ENCODE measurements at places on chromosomes 7 and 10.

GRCh38 chr10:8437896-8438295 lies 383.4 kb downstream of the GATA3 start:
- no peak for DNase-seq

GRCh38 chr7:151101621-151102396 lies 15.5 kb downstream of the AGAP3 start:
- DNase-seq: no peak

DNA sequence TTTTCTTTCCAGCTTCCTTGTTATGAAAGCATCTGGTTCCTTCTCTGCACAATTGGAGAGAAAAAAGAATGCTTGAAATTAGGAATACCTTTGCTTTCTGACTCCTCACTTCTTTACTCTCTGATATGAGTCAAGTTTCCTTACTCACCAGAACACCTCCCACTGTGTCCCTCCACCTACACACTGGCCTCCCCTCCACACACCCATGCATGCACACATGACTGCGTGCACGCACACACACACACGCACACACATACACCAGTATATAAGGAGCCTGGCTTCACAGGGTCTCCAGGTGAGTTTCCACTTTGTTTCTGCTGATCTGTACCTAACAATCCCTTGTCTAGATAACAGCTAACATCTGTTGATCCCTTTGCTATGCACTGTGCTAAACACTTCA lies 11.4 kb upstream of the PTER start:
- DNase-seq: no peak

DNA sequence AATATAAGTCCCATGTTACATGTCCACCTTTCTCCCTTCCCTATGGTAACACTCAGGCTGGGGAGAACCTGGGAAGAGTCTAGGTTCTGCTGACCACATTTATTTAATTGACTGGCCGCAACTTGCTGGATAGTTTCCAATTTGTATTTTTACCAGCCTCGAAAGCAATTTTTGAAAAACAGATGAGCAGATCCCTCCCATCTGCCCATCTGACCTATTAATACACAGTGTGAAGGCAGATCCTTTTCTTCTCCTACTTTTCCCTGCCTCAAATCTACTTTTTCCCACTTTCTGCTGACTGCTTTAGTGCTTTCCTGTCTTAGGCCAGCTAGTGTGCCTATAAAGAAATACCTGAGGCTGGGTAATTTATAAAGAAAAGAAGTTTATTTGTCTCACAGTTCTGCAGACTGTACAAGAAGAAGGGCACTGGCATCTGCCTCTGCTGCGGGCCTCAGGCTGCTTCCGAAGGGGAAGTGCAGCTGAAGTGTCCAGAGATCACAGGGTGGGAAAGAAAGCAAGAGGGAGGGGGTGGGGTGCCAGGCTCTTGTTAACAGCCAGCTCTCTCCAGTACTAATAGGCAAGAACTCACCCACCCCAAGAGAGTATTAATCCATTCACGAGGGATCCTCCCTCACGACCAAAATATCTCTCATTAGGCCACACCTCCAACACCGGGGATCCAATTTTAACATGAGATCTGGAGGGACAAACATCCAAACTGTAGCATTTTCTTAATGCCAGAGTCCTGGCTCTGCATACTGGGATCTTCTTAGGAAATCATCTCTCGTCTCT lies 336.0 kb upstream of the IGFBP3 start:
- DNase-seq: no peak

GRCh38 chr7:94206295-94206694 lies 188.4 kb upstream of the COL1A2 start:
- no peak for DNase-seq

DNA sequence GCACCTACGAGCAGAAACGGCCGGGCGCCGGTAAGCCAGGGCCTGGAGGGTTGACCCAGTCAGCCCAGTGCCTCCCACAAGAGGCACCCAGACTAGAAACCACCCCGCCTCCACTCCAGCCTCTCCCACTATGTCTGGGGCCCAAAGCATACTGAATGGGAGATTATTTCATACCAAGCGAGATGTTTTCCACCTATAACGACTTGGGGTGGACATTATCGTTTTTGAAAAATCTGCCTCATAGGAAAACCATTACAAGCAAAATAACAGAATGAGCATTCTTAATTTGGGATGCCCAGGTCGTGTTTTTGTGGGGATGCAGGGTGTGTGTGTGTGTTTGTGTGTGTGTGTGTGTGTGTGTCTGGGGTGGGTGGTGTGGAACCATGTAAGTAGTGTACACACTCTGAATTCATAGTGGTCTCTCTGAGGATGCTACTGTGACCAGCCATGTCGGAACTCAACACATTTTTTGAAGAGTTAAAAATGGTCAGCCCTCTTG lies 1.6 kb downstream of the HOXA6 start:
- DNase-seq: no peak

DNA sequence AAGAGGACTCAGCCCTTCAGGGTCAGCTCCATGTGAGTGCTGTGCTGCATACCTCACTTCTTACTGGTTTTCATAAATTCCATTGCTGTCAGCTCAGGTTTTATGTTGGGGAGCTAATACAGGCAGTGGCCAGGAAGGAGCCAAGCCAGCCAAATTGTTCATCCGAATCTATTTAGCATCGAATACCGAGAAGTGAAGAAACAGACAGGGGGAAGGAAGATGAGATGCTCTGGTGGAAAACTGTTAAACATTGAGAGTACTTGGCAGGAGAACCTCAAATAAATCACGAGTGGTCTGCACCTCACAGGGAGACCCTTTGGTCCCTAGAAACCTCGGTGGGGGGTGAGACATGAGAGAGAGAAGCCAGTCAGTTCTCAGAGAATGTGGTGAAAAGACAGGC lies 196.0 kb upstream of the TMEM72 start:
- no peak for DNase-seq

DNA sequence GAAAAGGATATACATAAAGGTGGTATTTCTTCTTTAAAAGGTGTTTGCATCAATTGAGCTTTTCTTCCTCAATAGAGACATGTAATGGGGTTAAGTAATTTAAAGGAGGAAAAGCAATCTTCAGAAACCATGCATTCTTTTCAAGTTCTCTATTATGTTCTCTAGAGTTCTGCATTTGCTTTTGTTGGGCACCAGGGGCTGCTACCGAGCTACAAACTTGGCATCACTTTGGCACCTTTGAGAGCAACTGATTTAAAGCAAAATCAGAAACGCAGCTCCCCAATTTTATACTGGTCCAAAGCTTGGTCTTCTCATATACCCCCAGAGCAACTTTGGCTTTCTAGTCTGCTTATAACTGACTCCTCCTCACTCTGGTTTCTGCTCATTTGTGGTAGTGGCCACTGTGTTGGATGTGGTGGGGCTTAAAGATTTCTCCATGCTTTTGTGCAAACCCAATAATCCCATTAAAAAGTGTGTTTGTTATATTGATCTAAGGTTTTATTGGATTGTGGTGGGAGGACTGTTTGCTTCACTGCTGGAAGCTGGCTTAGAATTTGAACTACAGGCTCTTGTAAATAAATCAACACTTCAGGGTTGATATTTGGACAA lies 712.1 kb downstream of the PHTF2 start:
- DNase-seq: no peak

DNA sequence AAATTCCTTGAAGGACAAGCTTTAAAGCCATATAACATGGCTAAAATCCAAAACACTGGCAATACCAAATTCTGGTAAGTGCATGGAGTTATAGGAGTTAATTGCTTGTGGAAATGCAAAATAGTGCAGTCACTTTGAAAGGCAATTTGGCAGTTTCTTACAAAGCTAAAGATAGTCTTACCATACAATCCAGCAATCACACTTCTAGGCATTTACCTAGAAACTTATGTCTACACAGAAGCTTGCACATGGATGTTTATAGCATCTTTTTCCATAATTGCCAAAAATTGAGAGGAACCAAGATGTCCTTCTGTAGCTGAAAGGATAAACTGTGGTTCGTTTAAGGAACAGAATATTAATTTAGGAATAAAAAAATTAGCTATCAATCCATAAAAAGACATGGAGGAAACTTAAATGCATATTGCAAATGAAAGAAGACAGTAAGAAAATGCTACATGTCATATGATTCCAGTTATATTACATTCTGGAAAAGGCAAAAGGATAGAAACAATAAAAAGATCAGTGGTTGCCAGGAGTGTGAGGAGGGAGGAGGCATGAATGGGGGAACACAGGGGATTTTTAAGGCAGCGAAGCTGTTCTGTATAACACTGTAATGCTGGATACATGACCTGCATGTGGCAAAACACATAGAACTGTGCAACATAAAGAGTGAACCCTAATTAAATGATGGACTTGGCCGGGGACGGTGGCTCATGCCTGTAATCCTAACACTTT lies 51.9 kb downstream of the GNAT3 start:
- no peak for DNase-seq

GRCh38 chr7:24733414-24734060 lies 23.7 kb downstream of the GSDME start:
- no peak for DNase-seq

- DNase-seq: peak; percentile 74
Measured at GRCh38 chr7:99551767-99552463, at the start of gene FAM200A. FAM200A (minus strand) TSS chr7:99552114; CDS start chr7:99548407, 3,707 bp downstream.

All from activated effector memory CD4-positive, alpha-beta T cell treated with Interleukin-2 at 50 U/mL for 16 hours (primary cell).